ENCODE measurements at places on chromosomes 7 and 10.

- DNase-seq, result no peak
Observed at GRCh38 chr7:103987451-103987850, 2.0 kb downstream of the RELN start.

- DNase-seq, result no peak
Observed at GRCh38 chr7:66250711-66251110, 45.6 kb downstream of the TPST1 start.

- no peak for DNase-seq
Observed at GRCh38 chr7:157738066-157738460, 401.3 kb downstream of the DNAJB6 start.

DNA sequence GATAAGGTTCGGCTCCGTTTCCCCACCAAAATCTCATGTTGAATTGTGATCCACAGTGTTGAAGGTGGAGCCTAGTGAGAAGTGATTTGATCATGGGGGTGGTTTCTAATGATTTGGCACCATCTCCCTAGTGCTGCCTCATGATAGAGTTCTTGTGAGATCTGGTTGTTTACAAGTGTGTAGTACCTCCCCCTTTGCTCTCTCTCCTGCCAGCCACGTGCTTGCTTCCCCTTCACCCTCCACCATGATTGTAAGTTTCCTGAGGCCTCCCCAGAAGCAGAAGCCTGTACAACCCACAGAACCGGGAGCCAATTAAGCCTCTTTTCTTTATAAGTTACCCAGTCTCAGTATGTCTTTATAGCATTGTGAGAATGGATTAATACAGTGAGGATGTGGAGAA is 12.1 kb upstream of the LRGUK start:
- no peak for DNase-seq

GRCh38 chr7:22667562-22668239 is 59.3 kb upstream of the IL6 start:
- no peak for DNase-seq

GRCh38 chr7:132930881-132931280 is 151.0 kb downstream of the CHCHD3 start:
- DNase-seq, result peak; percentile 4

- no peak for DNase-seq
Observed at GRCh38 chr10:125992254-125992653, 95.9 kb downstream of the FANK1 start.

GRCh38 chr7:498678-499641 is 20.7 kb downstream of the PDGFA start:
- DNase-seq, result no peak

GRCh38 chr7:157617401-157617800 is 280.6 kb downstream of the DNAJB6 start:
- DNase-seq, result no peak

DNA sequence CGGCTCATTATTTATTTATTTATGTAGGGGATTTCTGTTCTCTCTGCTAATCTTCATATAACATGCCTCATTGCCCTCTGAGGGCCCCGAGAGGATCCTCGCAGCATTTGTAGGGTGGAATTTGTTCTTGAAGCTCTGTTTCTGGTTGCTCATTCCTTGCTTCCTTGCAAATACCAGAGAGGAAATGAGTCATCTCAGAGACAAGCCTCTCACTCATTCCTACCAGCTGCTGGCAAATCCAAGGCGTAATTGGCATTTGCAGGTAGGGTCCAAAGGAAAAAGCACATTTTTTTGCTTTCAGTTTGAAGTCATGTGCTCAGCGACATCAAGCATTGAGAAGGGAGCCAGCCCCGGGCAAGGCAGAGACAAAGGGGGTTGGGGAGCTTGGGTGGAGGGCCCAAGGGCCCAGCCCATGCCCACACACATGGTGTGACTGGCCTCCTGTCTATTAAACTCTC is 501.6 kb downstream of the GALNT17 start:
- no peak for DNase-seq

DNA sequence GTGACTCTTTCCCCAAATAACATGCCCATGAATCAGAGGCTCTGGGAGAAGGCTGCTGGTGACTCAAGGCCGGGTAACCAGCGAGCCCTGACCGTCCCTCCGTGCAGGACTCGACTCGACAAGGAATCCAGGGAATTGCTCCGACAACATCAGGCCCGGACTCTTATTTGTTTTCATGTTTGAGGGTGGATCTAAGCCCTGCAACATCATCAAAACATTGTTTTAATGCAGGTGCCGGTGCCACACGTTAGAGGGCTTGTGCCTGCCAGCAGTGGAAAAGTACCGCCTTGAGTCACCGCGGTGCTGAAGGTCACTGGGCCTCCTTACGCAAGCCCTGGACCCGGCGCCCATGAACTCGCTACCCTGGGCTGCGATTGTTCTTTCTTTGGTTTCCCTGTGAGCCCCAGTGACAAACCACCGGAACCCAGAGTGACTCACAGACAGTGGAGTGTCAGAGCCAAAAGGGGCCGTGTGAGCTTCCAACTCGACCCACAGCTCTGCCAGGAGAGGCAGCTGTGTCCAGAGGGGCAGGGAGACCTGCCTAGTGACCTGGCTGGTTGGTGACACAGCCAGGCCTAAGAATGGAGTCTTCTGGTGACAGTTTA is 139.4 kb upstream of the SHH start:
- no peak for DNase-seq

GRCh38 chr7:154914308-154914995 is 88.5 kb downstream of the PAXIP1 start:
- DNase-seq, result no peak

DNA sequence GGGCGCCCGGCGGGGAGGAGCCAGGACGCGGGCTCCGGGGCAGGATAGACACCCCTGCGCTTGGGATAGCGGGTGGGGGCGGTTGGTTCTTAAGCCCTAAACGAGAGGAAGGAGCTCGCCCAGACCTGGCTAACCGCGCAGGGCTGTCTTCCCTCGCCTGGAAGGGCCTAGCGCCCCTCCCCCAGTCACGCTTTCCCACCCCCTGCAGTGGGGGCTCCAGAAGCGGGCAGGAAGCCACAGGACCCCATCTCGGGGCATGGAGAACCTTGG is 6.5 kb downstream of the SHH start:
- no peak for DNase-seq

DNA sequence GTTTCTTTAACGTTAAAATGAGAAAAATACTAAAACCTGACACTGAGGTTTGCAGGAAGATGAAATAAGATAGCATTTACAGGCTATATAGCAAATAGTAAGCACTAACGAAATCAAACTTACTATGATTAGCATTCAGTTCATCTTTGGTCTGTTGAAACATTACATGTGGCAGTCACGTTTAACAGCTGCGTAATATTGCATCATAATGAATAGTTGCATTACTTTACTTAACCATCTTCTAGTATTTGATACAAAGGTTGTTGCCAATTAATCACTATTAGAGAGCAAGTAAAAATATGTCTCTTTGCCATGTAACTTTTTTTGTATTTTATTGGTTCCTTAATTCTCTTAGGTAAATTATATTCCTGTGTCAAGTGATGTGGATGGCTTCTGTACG is 131.8 kb upstream of the GHITM start:
- DNase-seq, result no peak

GRCh38 chr10:119505131-119505551 is 37.4 kb downstream of the RGS10 start:
- DNase-seq, result no peak

GRCh38 chr7:37441386-37441760 is 7.3 kb downstream of the ELMO1 start:
- no peak for DNase-seq

DNA sequence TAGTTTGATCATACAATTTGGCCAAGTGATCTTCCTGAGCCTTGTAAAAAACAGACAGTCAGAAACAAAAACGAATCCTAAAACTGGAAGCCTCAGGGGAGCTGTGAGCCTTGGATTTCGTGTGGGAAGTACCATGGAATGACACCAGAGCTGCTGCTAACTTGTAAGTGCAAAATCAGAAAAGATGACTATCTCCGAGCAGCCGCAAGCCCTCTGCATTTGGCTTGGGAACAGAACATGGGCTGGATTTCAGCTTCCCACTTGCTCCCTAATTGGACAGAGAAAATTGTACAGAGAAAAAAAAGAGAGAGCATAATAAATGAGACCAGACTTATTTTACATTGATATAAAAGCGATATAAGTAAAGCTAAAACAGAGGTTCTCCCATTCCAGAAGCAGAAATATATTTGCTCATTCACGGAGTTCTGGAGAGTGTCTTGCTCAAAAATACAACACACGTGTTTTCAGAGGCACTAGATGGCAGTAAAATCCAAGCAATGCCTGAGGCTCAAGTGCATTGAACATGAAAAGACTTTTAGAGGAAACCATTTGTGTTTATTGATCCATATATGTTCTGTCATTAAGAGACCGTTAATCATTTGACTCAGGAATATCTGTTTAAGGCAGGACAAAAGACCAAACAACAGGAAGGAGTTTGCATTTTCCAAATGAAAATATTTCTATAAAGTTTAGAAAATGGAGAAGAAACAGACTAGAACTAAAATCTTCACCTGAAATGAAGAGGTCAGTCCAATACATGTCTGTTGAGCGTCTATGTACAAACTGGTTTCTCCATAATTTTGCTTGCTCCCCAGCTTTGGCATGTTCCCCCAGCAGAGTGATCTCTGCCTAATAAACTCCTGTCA is 78.3 kb upstream of the SLC26A5 start:
- peak; percentile 28 for DNase-seq

- peak; percentile 4 for DNase-seq
Observed at GRCh38 chr7:122219253-122219865, 75.3 kb upstream of the AASS start.

GRCh38 chr7:37174460-37174859 is 274.2 kb downstream of the ELMO1 start:
- no peak for DNase-seq

- no peak for DNase-seq
Observed at GRCh38 chr7:80413383-80413945, 98.4 kb downstream of the GNAT3 start.

GRCh38 chr10:117790621-117791020 is 248.1 kb downstream of the EMX2 start:
- DNase-seq, result no peak

DNA sequence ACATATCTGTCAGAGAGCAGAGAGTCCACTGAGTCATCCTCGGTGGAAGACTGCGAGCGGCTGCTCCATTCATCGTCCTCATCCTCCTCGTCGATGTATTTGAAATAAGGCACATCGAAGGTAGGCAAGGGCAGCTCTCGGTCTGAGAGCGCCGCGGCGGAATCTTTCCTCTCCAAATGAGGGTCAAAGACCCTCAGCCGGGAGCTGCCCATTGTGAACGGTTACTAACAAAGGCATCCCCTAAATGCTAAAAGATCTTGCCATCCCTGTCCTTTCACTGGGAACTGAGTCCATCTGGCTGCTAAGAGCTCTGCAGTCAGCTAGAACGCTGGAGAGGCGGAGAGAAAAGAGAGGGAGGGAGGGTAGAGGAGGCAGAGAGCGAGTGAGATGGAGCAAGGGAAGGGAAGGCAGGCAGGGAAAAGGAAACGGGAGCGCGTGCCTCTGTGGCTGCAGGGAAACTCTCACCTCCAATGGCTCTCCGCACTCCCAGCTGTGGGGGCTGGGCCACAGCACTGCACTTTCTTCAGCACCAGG is 163.4 kb downstream of the RAPGEF5 start:
- DNase-seq, result no peak

DNA sequence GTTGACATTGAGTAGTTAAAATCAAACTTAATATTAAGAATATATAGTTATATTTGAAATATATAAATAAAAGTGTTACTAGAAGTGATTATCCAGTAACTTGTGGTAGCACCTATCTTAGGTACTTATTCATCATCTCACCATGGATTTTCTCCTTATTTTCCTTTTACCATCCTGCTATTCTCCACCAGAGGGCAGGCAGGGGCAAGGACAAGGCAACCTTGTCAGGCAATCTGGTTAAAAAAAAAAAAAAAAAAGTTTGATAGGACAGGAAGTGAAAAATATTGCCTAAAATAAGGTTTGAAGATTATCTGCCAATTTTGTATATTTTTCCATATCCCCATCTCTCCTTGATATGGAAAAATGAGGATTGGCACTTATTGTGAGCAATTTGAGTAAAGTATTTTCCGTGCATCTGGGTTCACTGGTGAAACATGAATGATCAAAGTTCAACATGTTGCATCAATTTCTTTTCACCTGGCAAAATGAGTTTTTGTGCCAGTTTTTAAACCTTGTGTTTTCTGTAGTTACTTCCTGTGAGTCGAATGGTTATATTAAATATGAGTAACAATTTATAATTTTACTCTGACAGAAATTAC is 256.7 kb downstream of the AGMO start:
- DNase-seq, result no peak

DNA sequence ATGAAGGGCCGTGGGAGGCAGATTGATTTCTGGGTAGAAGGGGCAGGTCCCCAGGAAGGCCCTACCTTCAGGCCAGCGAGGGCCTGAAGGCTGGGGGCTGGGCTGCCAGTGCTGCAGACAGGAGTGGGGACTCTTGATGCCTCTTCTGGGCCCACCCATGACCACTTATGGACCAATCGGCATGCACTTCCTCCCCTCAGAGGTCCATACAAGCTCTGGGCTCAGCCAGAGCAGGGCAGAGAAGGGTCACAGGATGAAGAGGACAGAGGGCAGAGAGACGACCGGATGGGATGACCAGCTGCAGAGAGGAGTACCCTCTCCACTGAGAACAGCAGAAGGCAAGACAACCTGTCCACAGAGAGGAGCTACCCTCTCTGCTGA is 120.1 kb downstream of the DYNC2I1 start:
- no peak for DNase-seq

- no peak for DNase-seq
Observed at GRCh38 chr7:151003572-151003971, 12.8 kb downstream of the NOS3 start.

GRCh38 chr7:83355143-83355542 is 192.5 kb upstream of the PCLO start:
- no peak for DNase-seq

DNA sequence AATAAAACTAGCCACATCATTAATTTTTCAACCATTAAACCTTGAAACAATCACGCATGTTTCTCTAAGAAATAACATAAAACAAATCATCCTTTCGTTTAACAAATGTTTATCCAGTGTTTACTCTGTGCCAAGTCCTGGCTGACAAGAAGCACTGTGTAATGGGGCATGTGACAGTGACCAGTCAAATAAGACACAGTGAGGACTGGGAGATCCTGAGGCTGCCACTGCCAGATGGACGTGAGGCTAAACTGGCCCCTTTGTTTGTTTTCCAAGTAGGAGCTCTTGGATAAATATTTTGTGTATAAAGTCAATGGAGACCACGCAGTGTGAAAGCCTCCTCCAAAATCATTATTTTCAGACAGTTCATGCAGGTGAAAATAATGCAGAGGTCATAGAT is 626.2 kb downstream of the SUGCT start:
- no peak for DNase-seq

GRCh38 chr7:2725178-2726105 is 37.4 kb downstream of the AMZ1 start:
- no peak for DNase-seq

DNA sequence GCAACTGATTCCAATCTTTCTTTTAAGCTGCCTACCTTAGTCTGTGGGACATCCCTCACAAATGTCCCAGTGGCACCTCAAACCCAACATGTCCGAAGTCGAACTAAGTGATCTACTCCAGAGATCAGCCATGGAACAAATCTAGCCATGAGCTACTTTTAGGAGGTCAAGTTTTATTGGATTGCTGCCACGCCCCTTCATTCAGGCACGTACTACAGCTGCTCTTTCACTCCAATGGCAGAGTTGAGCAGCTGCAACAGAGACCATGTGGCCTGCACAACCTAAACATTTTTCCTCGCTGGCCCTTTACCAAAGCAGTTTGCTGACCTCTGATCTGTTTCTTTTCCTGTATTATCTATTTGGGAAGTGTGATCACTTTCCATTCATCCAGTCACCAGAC is 192.4 kb upstream of the CDCA7L start:
- no peak for DNase-seq
